ENCODE measurements at places on chromosomes 6 and 20.
A peak's percentile ranks its signal among the peaks of the same experiment; 100 is the strongest.

DNA sequence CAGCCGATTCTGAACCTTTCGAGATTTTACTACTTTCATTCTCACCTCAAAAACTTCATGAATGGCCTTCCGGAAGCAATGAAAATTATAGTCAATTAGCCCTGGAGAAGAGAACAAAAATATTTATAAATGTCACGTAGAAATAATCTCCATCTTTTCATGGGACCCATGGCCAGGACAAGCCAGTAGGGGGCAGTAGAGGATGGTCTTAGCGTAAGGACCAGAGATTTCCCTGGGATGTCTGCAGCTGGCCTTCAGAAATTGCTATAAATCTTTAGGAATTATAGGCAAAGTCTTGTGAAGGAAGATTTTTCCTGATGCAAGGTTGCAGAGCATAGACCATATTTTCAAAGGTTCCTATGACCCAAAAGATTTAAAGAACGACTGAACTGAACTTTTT is 15.6 kb upstream of the UBE2J1 start:
- peak; percentile 67 for DNase-seq

- no peak for DNase-seq
Measured at GRCh38 chr6:104118274-104118673, 741.4 kb downstream of the HACE1 start.

DNA sequence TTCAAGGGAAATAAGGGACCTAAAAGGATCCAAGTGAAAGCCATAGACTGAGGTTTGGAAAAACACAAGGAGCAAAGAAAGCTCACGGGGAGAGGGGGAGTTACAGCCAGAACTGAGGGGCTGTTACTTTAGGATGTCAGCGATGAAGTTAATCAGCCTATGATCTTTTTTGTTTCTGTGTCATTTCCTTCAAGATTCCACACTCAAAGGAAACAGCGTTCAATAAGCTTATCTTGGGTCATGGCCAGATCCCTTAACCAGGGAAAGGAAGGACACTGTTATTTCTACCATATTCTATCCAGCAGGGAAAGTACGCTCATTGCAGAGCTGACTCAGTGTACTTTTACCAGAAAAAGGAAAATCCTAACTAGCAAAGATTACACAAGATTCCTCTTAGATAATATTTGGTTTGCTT is 132.8 kb downstream of the PFDN4 start:
- DNase-seq, result no peak

DNA sequence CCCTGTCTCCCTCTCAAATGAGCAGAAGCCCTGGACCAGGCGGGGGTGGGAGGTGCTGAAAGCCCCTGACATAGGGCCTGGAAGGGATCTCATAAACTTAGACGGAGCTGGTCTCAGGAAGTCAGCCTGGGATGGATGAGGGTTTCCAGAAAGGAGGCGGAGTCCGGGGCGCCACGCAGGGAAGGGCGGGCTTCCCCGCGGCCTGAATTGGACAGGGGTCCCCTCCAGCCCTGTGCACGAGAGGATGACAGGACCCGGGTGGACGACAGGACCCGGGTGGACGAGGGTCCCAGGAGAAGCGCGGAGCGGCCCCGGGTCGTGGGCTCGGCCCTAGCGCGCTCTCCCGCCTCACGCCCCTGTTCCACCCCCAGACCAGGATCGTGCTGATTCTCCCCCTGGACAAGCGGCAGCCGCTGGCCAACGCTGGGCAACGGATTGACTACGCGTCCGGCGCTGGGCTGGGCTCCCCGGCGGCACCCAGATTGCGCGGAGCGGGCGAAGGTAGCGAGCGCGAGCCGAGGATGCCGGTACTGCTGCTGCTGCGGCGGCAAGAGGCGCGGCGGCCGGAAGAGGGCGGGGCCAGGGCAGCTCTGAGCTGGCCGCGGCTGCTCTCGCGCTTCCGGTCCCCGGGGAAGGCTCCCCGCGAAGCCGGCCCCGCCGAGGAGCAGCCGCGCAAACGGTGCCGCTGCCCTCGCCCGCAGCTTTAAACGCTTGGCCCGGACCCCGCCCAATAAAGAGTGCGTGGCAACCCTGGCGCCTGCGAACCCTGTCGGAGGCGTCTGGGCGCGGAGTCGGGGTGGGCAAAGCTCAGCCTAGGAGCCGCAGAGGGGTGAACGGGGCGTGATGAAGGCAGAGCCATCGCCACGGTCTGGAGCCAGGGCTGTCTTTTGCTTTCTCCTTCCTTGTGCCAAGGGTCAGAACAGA is 1.3 kb downstream of the C20orf144 start:
- peak; percentile 84 for DNase-seq

- DNase-seq, result no peak
Measured at GRCh38 chr6:164010441-164011103, 596.1 kb downstream of the QKI start.

GRCh38 chr6:26296857-26297648 is 67.9 kb upstream of the BTN3A2 start:
- DNase-seq, result no peak

GRCh38 chr6:53065266-53066076 is at the start of gene FBXO9:
FBXO9 (plus strand) TSS chr6:53065404; CDS start chr6:53065790, 386 bp downstream.
- DNase-seq, result peak; percentile 81

DNA sequence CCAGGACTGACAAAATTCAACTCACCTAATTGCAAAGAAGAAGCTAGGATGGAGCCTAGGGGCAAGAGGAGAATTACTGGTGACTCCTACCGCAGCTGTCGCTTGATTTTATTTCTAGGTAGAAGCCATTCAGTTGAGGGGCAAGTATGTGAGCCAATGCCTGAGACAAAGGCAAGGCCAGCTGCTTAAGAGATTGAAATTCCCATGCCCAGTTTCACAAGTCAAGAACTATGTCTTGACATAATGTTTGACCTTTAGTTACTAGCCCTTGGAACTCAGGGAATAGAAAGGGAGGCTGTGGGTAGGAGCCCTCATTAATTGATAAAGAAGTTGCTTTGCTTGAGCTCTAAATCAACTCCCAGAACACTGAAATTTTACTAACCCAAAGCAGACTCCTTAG is 54.0 kb downstream of the GPR63 start:
- no peak for DNase-seq

GRCh38 chr20:47493175-47493962 is 8.3 kb upstream of the NCOA3 start:
- DNase-seq, result peak; percentile 45

DNA sequence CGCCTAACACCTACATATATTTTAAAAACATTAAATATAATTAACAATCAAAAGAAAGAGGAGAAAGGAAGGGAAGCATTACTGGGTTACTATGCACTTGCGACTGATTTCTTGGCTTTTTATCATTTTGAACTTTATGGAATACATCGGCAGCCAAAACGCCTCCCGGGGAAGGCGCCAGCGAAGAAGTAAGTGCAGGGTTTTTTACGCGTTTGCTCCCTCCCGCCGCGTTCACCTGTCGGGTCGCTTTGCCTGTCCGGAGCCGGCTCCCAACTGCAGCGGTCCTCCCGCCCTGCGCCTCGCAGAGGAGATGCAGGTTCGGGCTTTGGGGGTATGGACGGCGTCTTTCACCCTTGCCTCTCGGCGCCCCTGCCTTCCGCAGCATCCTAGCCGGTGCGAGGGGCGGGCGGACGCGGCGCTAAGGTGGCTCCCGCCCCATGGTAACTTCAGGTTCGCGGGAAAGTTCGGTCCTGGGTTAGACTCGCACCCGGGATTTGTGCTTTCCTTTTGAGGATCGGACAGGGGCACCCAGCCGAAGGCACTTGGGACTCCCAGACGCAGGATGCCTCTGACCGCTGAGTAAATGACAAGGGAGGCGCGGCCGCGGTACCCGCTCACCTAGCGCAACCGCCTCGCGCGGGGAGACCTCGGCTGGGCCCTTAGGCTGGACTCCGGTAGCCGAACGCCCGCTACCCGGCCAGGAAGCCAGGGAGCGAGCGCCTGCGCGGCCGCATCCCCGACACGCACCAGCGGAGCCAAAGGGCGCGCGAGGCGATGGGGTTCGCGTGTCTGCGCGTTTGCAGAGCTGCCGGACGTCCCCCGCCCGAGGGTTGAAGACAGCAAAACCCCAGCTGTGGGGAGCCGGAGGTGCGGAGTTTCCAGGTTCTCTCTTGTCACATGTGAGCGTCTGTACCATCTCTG is 891 bp downstream of the RSPO3 start:
- DNase-seq, result no peak

- DNase-seq, result no peak
Measured at GRCh38 chr20:50014570-50015562, 32.1 kb downstream of the SNAI1 start.

DNA sequence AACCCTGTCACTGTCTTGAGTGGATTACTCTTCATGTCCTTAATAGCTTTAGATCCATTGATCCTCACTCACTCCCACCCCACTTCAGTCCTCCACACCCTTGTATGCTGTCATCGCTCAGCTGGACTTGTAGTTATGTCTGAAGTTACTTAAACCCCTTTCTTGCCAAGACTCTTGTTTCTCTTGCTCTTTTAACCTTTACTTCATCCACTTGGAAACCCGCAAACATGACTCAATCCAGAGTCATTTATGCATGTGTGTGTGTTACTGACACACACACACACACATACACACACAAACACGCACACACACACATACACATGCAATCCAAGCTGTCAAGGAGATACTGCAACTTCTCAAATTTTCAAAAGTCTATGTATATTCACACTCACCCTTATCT is 341.8 kb downstream of the SYNE1 start:
- no peak for DNase-seq

GRCh38 chr6:140204154-140204553 is 829.7 kb upstream of the CITED2 start:
- no peak for DNase-seq

DNA sequence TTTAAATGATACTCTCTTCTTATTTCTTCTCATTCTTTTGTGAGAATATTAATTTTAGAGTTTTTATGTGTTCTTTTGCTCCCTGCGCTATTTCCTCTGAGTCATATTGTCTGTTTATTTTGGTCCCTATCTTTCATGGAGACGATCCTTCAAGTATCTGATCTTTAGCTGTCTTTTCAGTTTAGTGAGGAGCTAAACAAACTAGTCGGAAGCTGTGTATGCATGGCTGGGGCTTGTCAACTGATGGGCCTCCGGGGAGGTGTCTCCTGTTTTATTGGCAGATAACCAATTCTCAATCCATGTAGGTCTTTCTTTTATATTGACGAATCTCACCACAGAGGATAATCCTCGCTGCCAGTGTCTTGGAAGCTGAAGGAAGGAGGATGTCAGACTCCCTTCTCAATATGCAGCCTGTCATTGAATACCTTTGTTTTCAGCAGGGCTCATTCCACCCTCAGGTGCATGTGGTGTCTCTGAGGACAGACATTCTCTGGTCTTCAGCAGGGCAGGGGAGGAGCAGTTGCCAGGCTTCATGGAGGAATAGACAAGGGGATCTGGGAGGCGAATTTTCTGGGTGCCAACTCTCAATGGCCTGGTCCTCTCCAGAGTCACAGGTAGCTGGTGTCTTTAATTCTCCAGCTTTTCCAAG is 64.9 kb downstream of the RNF182 start:
- DNase-seq, result no peak

DNA sequence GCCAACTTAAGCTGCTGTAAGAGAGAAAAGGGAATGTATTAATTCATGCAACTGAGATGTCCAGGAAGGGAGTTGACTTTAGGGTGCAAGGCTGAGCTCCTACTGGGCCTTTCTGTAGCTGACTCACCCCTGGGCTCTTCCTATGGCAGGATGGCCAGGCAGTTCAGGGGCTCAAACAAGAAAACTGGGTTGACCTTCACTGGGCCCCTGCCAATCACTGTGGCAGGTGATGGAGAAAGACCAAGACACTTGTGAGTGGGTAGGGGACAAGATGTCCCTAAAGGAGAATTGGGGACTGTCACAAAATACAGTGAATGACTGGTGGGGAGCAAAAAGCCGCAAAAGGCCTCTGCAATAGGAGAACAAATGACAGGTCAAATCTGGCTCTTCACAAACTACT is 21.5 kb upstream of the RALGAPA2 start:
- no peak for DNase-seq

DNA sequence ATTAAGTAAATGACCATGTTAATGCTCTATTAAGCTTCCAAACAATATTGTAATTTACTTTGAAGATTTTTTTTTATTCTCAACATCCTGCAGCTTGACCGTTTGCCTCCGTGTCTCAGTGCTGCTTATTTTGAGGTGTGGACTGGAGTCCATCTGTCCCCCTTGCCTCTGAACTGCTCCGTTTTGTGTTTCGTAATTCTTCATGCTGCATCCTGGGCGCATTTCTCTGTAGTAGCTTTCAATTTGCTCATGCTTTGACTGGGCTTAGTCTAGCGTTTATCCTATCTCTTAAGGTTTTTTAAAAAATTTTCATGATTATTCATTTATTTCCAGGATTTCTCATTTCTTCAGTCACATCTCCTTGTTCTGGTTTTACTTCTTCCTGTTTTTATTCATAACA is 37.8 kb downstream of the PTPN1 start:
- DNase-seq, result no peak

DNA sequence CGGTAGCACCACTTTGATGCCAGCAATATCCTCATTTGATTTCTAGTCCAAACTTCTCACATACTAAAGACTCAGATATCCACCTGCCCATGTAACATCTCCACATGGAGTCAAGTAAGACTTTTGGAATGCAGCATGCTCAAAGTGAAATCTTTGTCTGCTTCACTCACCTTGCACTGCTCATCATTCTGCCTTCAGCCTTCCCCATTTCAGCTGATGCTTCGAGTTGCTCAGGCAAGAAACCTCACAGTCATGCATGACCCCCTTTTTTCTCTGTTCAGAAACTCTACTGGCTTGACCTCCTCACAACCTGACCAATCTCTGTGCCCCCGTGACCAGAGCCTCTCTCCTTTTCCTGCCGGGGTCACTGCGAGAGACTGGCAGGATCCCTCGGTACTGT is 41.0 kb upstream of the KIF25 start:
- no peak for DNase-seq

DNA sequence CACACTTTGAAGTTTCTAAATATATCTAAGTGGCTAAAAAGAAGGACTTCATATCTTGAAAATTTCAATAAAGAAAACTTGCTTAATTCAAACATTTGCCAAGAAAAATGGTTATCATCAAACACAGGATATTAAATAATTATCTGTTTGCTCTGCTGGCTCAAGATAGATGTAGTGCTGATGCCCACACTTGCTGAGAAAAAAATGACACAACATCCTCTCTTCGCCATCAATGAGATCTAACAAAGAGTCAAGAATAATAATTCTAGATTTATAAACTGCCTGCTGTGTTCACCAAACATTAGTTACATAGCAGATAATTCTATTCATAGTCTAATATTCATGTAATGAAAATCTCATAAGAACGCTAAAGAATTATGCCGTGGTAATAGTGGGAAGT is 93.6 kb downstream of the EPHA7 start:
- no peak for DNase-seq

- DNase-seq, result peak; percentile 54
Measured at GRCh38 chr20:10469599-10469998, 34.5 kb downstream of the SLX4IP start.

DNA sequence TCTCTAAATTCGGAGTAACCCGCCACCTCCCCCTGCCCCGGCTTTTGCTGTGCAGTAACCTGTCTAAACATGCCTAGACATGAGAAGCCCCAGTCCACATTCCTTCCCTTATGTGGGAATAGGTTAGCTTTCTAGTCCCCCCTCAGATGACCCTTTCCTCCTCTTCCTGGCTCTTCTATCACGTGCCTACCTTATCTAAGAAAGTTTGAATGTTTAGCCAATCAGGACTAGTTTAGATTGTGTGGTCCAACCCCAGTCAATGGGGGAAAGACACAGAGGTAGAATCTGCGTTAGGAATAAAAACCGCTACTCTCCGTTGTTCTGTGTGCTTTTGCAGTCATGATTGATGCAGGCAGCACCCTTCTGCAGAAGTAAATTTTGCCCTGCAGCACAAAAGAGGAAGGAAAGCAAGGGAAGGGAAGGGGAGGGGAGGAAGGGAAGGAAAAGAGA is 69.0 kb upstream of the CD93 start:
- no peak for DNase-seq

All from CD4-positive, alpha-beta T cell treated with Interleukin-17A for 1 hour (primary cell).